Left cardiac atrium (tissue), 4 donors: ENCODE measurements at places on chromosomes 3 and 15. TPM values are rescaled to one million over a fixed set of nuclear protein-coding genes. Genes with fewer than 3 reads are reported as not detected.

Gene ACAN
- 0.52 TPM for total RNA-seq

Gene VILL
- 6.1 TPM for total RNA-seq

Gene HGD
- total RNA-seq = 1.5 TPM

Gene SEMA5B
- total RNA-seq = 2.4 TPM

Gene CISH
- 41.9 TPM for total RNA-seq

Gene KCNH8
- total RNA-seq = 0.08 TPM

Gene GUCA1C
- total RNA-seq = not detected

Gene CPB1
- 0.41 TPM for total RNA-seq

Gene FEZF2
- not detected for total RNA-seq

Gene SCAANT1
- not detected for total RNA-seq

Gene ITPKA
- total RNA-seq = 1.6 TPM

Gene SAMMSON
- total RNA-seq = not detected

Gene NRG4
- total RNA-seq = not detected

Gene MAP1A
- total RNA-seq = 24.5 TPM

Gene GOLGA8K
- 0.77 TPM for total RNA-seq

Gene RRP9
- total RNA-seq = 8.9 TPM

Gene SACM1L
- 26.9 TPM for total RNA-seq

Gene SEMA3F
- 24.0 TPM for total RNA-seq

Gene PLA2G4E
- total RNA-seq = 0.16 TPM

Gene RYR3
- total RNA-seq = 0.21 TPM

Gene PRR20G
- not detected for total RNA-seq

Gene PLAAT1
- 5.9 TPM for total RNA-seq

Gene GNAT1
- not detected for total RNA-seq

Gene CA12
- total RNA-seq = 5.4 TPM

Gene EIF4G1
- 275 TPM for total RNA-seq

Gene FAM98B
- total RNA-seq = 16.1 TPM

Gene MRPS25
- total RNA-seq = 88.1 TPM

Gene IL16
- total RNA-seq = 4.7 TPM
